ENCODE measurements at places on chromosomes 3 and 15.

DNA sequence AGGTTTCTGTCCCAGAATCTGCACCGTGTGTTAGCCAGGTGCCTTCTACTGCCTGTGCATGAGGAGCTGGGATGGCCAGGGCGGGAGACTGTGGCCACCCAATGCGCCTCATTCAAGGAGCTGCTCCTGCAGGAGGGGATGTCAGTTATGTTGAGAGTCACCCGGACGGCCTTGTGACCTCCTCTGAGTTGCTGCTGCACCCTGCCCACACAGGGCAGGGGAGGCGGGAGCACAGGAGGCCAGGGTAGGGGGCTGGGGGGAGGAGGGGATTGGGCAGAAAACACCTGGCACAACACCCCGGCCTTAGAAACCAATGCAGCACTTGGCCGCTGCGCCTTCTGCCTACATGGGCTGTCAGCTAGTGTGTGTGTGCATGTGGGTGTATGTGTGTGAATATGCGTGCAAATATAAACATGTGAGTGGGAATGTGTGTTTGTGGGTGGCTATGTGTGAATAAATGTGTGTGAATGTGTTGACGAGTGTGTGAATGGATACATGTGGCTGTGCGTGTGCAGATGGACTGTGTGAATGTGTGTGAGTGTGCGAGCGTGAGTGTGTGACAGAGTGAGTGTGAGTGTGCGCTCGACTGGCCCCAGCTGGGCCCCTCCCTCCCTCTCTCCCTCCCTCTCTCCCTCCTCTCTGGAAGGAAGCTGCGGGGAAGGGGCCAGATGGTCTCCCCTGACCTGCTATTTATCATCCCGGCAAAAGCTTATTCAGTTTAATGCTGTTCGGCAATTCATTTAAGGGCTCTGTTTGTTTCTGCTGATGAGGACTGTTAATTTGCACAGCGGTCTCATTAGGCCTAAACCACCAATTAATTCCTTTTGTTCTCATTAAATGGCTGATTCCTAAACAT is 106.9 kb downstream of the TLE3 start:
- no peak for DNase-seq

DNA sequence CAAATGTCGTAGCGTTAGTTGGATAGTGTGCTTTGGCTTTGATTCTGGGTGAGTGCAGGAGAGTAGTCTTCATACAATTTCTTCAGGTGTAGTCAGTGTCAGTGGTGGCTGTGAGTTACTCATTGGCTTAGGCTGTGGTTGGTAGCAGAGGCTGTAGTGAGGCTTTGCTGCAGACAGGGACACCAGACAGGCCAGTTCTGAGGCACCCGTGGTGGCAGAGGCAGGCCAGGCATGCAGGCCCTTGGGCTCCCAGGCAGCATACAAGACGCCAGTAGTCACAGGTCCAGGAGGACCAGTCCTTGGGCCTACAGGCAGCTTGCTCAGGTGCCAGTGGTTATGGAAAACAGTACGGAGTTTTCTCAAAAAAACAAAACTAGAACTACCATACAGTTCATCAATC is 61.3 kb downstream of the DMXL2 start:
- no peak for DNase-seq

DNA sequence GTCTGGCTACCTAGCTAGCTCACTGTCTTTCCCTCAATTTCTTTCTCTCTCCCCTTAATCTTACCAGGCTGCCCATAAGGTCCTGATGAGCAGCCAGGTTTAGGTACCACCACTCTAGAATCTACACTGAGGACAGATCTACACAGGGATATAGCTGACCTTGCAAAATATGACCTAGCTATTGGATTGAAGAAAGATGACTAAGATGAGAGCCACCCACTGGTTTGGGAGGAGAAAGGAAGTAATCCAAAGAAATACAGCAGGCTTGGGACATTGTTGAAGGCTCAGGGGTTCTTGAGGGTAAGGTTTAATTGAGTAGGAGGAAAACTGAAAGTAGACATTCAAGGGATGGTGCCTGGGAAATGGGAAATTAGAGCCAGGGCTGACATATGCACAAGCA is 142.0 kb upstream of the TMC3 start:
- no peak for DNase-seq

GRCh38 chr3:52002748-52003147 is 7.1 kb upstream of the RPL29 start:
- no peak for DNase-seq

GRCh38 chr3:54649551-54649950 is 278.3 kb downstream of the LRTM1 start:
- DNase-seq = no peak

GRCh38 chr3:29932696-29933325 is 651.9 kb downstream of the RBMS3 start:
- no peak for DNase-seq

Measured in urinary bladder (tissue), 4 donors.